Stimulated activated CD4-positive, alpha-beta T cell treated with anti-CD3 and anti-CD28 coated beads, Interleukin-1b, Interleukin-23, amount 100 ng/mL, for 48 hours (primary cell): ENCODE measurements at places on chromosomes 11 and 22.

DNA sequence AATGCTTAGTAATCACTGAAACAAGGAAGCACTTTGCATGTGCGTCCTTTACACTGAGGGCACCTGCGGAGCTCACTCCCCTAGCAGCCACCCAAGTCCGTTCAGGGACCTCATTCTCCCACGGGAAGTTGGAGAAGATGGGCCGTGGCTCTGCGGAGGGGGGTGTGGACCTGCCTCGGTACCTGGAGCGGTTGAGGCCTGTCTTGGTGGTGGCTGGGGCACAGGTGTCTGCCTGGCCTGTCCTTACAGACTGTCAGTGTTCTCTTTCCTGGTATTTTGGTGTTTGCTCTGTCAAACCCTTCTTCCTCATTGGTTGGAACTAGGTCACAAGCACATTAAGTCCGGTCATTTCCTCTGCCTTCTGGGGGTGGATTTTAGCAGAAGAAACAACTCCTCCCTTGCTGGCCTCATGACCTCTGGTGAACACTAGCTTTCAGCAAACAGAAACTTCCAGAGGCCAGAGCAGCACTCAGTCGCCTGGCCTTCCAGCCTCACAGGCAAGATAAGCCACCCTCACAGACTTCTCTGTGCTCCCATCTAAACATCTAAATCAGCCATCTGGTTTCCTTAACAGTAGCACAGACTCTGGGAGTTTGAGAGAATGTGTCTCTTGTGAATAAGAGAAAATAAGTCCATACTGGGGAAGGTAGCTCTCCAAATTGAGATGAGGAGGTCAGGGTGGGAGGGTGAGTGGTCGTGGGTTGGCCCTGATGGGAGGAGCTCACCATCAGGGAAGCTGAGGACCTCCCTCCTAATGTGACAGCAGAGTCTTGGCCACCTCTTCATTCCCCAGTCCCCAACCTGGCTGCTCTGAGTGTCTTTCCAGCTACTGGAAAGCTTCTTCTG is 8.6 kb downstream of the SNAP29 start:
- DNase-seq, result no peak

- no peak for DNase-seq
These were observed 3.2 kb upstream of the MS4A10 start for GRCh38 chr11:60781981-60782316.

DNA sequence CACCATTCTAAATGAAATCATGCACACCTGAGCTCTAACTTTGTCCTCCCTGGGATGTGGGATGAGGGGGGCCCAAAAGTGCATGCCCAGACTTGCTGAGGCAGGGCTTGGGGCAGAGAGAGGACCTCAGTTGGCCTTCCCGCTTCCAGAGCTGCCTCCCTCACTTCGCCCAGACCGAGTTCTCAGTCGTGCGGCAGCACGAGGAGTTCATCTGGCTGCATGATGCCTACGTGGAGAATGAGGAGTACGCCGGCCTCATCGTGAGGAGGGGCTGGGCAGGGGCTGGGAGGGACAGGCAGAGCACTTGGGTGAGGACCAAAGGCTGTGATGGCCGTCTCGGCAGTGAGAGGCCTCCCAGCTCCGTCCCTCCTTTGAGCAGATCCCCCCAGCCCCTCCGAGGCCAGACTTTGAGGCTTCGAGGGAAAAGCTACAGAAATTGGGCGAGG is 8.2 kb downstream of the CFL1 start:
- DNase-seq, result no peak

GRCh38 chr11:12206529-12206928 is 96.1 kb downstream of the MICAL2 start:
- no peak for DNase-seq

GRCh38 chr11:32555895-32556294 is 27.7 kb upstream of the EIF3M start:
- no peak for DNase-seq

DNA sequence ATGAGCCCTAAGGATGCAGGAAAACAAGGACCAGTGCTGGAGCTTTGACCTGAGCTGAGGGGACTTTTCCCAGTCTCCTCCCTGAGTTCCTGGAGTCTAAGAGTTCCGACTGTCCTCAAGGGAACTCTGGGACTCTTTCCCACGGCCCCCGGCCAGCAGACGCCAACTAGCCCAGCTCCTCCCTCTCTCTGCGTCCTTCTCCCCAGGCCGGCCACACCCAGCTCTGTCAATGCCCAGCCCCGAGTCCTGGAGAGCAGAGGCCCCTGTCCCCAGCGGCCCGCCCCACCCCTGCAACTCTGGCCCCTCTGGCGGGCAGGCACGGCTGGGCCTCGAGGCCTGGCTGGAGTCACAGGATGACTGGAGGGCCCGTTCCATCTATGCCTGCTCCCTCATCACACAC is 29.8 kb downstream of the NECTIN1 start:
- DNase-seq, result no peak

DNA sequence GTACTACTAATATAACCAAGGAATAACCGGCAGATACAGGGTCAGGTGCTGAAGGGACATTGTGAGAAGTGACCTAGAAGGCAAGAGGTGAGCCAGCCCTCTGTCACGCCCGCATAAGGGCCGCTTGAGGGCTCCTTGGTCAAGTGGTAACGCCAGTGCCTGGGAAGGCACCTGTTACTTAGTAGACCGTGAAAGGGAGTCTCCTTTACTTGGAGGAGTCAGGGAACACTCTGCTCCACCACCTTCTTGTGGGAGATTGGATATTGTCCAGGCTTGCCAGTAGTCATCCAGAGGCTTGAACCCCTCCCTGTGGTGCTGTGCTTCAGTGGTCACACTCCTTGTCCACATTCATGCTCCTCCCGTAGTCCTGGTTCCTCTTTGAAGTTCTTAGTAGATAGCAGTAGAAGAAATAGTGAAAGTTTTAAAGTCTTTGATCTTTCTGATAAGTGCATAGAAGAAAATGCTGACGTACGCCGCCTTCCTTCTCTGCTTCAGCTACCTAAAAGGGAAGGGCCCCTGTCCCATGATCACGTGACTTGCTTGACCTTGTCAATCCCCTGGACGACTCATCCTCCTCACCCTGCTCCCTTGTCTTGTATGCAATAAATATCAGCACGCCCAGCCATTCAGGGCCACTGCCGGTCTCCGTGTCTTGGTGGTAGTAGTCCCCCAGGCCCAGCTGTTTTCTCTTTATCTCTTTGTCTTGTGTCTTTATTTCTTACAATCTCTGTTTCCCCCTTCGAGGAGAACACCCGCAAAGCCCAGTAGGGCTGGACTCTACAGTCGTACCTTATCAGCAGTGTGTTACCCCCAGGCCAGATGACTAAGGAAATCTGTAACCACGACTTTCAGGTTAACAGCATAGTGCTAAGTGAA is 6.1 kb downstream of the NUP50 start:
- DNase-seq, result peak; percentile 34

DNA sequence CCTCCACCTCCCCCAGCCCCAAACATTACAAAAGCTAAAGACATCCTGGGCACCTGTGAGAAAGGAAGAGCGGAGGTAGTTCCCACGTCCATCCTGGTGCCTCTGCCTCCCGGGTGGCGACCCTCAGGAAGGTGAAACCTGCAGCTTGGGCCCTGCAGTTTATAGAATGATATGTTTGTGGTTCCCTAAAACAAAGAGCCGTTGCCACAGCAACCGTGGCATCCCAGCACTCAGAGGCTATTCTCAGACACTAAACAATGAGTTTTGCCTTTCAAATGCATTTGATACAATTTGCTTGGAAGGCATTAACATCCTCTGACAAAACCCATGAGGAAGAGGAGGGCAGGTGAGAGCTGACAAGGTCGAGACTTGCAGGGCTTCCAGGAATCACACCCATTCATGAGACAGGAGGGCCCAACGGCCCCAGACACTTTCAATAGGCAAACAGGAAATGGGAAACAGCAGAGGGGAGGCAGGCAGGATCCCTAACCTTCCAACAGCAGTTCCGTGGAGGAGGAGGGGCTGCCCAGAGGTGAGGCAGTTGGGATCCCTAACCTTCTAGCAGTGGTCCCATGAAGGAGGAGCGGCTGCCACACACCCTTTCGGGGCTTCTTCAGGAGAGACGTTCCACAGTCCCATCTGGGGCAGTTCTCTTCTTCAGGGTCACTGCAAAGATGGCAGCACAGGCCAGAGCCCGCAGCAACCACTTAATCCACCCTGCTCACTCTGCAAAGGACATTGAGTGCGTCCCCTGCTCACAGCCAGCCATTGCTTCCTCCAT is 379.2 kb downstream of the SHANK2 start:
- no peak for DNase-seq

DNA sequence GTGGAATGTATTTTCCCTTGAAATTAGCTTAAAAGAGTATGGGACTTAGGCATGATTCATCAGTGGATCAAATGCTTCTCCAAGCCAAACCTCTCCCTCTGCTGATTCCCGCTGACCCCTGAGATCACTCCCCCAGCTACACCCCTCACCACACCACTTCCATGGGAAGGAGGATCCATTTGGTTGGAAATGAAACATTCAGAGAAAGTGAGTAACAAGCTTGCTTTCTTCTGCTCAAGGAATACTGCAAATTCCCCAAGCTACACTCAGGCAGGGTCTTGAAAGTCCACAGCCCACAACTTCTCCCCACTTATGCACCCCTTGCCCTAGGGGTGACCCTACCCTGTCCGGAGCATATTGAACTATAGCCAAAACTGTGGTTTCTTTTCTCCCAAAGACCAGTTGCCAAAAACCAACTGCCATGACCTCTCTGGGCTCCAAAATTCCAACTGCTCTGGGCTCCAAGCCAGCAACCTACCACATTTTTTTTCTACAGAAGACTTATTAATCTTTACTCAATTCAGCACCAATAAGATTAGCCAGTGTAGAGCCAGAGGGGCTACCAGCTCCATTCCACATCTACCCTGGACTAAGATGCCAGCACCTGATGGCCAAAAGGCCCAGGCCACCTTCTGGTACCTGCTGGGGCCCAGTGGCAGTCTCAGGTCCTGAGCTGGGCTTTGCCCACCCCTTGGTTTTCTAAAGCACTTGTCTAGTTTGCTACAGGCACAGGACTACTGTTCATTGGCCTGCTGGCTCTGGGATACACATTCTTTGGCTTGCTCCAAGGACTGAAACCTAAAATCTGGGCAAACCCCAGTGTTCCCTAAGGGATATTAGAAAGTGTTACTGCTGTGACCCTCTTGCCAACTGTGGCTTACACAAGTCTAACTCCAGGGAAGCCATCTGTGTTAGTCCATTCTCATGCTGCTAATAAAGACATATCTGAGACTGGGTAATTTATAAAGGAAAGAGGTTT is 101.1 kb downstream of the MICAL3 start:
- DNase-seq, result no peak

DNA sequence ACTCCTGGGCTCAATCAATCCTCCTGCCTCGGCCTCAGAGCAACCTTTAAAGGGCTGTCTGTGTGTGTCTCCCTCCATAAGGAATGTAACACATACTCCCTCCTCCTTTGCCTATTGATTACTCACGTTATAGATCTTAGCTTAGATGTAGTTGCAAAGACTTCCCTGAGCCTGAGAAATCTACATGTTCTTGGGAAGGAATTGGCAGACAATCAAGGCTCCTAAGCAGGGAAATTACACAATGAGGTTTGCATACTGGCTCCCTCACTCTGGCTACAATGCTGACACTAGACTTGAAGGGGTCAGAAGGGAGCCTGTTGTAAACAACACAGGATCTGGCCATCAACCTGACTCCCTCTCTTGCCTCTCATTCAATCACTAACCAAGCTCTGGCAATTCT is 5.2 kb upstream of the OLFML1 start:
- no peak for DNase-seq

DNA sequence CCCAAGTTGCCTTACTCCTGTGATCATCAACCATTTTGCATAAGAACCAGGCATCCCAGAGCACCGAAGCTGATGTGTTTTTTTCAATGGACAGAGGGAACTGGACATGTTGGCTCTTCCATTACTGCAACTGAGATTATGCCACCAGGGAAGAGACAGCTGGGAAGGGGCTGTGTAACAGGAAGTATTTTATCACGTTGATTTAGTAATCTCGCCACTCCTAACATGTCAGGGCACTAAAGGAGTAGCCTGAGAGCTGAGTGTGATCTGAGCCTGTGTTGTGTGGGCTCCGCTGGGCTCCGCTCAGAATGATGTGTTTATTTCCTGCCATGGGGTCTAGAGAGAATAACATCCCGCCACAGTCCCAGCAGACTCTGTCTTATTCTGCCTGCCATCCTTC is 165.4 kb downstream of the GRIK4 start:
- DNase-seq, result no peak

DNA sequence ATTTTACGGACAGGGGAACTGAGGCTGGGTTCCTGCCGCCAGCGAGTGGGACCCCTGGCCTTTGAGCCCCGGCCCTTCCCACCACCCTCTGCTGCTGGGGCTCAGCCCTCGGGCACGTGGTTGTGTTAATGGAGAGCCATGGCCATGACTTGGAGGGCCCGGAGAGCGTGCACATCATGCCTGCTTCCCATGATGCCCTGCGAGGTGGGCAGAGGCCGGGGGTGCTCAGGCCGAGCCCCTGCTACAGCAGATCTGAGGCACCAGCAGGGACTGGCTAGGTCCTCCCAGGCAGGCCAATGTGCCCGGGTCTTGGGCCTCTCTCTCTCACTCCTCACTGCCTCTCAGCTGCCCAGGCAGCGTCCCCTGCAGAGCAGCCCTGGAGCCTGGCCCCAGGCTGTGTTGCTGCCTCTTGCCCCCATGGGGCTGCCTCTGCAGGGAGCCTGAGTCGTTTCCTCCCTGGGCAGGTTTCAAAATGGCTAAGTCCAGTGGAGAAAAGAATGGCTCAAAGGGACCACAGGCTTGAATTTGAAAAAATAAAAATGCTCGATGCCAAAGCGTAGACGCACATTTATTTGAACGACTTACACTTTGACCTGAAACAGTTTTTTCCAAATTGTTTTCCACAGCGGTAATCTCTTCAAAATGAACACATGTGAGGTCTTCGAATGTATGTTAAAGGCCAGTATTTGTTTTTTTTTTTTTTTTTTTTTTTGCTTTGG is 72.6 kb upstream of the CLDN5 start:
- no peak for DNase-seq

- DNase-seq, result no peak
These were observed 13.2 kb upstream of the OSBPL5 start for GRCh38 chr11:3178349-3178748.

- DNase-seq, result no peak
These were observed 48.6 kb downstream of the MTNR1B start for GRCh38 chr11:93017821-93018690.

DNA sequence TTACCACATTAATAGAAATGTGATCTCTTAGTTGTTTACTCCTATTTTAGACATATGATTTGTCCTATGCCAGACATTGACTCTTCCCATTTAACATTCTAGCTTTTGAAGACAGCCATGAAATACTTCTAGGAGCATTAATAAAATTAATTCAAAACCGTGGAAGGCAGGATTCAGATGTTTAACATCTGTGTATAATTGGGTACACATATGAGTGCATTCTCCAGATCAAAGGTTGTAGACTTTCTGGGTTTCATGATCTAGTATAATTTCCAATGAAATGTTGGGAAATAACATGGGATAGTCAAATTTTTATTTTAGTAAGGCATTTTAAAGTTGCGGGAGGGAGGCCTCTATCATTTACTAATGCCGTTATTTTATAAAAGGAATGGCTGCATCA is 35.2 kb upstream of the CCDC89 start:
- DNase-seq, result no peak

GRCh38 chr22:24027389-24027975 is 16.4 kb downstream of the CABIN1 start:
- no peak for DNase-seq
